CD4-positive, alpha-beta T cell (primary cell): ENCODE measurements at places on chromosomes 2 and 18. TPM values are rescaled to one million over a fixed set of nuclear protein-coding genes. Genes with fewer than 3 reads are reported as not detected.

DNA sequence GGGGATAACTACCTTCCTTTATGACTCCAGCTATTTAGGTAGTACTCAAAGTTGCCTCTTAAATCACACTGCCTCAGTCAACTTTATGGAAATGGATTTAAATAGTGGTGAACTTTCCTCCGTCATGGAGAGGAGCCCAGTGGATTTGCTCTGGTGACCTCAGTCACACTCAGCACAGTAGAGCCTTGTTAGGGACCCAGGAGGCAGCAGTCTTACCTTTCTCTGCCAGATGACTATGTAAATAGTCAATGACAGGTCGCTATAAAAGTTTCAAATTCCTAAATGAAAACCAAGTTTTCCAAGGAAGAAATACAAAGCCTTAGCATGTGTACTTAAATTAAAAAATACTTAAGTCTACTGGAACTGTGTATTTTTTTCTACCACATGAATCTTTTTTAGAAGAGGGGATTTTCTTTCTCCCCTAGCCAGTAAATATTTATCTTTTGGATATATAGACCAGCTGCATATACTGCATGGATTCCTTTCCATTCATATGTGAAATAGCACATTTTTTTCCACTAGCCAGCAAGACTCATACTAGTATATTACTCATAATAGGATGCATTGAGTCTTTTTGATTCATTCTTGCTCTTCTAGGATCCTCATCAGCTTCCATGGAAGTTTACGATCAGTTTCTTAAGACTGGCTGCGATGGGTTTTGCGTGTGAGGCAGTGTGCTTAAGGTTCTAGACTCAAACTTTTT, 147.1 kb downstream of the FMNL2 start:
- no peaks in the 10 kb centered on the region for H3K27me3 ChIP-seq
- DNase-seq, result no peak
- no peaks in the 10 kb centered on the region for H3K36me3 ChIP-seq

DNA sequence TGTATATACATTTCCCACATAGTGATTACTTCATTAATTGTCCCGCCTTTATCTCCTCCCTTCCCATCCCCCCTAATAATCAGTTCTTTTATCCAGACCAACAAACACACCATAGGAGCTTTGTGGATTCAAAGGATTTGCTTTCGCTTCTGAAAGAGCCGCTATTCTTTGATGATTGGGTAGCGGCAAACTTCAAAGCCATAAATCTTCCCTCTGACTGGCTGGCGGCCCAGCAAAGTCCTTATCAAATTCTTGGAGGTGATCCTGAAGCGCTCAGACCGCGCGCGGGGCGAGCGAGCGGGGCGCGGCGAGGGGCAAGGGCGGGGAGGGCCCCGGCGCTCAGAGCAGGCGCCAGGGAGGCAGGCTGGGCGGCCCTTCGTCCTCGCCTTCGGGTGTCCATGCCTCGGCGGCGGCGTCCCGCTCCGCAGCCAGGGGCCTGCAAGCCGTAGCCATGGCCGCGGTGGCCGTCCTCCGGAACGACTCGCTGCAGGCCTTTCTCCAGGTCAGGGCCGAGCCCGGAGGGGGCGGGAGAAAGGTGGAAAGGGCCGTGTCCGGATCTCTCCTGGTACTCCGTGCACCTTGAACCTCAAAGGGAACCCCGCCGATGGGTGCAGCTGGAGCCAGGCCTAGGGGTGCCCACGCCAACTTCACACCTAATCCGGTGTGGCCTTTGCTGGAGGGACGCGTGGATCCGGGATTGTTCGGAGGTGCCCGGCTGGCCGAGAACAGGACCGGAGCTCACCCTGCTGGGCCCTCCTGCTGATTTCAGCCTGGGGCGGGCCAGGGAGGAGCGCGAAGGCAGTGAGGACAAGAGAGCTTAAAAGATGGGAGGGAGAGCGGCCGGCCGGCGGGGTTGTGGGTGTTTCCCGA, at the start of gene SP5:
SP5 (plus strand) TSS at position 276 of the 870 bp plus-strand sequence; CDS start at position 452, 176 bp downstream.
- H3K27me3 ChIP-seq, result peaks cover 62% of the 10 kb centered on the region
- no peaks in the 10 kb centered on the region for H3K36me3 ChIP-seq
- no peak for DNase-seq
- H3K4me3 ChIP-seq, result peak within 1 kb of the TSS; percentile 59
- H3K27ac ChIP-seq, result no peak within 1 kb of the TSS
- H3K4me1 ChIP-seq, result peaks cover 65% of the 10 kb centered on the region

DNA sequence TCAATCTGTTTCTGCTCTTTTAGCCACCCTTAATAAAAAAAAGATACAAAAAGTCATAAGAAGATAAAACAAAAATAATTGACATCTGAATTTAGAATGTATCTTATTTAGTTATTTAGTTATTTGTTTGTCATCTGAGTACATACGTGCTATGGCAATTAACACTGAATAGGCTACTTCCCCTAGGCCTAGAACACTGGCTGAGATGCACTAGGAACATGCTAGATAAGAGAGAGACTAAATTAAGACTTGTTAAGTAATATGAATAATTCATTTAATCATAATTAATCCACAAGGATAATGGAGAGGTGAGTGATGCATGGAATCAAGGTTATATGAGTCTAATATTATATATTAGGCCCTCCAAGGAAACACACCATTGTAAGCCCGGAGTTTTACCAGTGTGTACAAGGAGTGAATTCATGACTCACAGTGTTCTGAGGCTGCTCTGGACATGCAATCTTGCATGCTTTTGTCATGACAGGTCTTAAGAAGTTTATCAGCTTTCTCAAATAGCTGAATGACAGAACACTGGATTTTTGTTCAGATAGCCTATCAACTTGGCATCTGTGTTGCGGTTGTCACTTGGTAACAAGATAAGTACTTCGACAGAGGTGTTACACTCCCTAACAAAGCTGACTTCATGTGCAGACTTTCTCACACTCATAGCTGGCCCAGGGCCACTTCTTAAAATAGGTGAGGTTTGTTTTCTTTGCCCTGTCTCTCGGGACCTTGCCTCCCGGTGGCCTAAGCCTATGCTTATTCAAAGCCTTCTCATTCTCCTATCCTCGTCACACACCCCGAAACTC, 5.0 kb upstream of the SERPINB2 start:
- H3K27ac ChIP-seq, result no peak overlapping the region
- H3K27me3 ChIP-seq, result peaks cover 5% of the 10 kb centered on the region
- DNase-seq, result no peak
- H3K36me3 ChIP-seq, result no peaks in the 10 kb centered on the region

- H3K4me3 ChIP-seq, result no peak overlapping the region
- no peaks in the 10 kb centered on the region for H3K27me3 ChIP-seq
- no peaks in the 10 kb centered on the region for H3K4me1 ChIP-seq
- DNase-seq, result no peak
Measured at GRCh38 chr2:11270891-11271290, 73.5 kb downstream of the ROCK2 start.

GRCh38 chr2:233124421-233125080, 64.4 kb downstream of the INPP5D start:
- H3K4me3 ChIP-seq, result no peak overlapping the region
- H3K4me1 ChIP-seq, result peaks cover 10% of the 10 kb centered on the region
- no peak overlapping the region for H3K27ac ChIP-seq
- DNase-seq, result no peak
- H3K27me3 ChIP-seq, result no peaks in the 10 kb centered on the region

GRCh38 chr2:164457271-164457670, 164.0 kb downstream of the GRB14 start:
- no peak for DNase-seq
- H3K36me3 ChIP-seq, result no peaks in the 10 kb centered on the region
- no peak overlapping the region for H3K4me3 ChIP-seq
- H3K27me3 ChIP-seq, result no peaks in the 10 kb centered on the region
- no peaks in the 10 kb centered on the region for H3K4me1 ChIP-seq
- no peak overlapping the region for H3K27ac ChIP-seq

DNA sequence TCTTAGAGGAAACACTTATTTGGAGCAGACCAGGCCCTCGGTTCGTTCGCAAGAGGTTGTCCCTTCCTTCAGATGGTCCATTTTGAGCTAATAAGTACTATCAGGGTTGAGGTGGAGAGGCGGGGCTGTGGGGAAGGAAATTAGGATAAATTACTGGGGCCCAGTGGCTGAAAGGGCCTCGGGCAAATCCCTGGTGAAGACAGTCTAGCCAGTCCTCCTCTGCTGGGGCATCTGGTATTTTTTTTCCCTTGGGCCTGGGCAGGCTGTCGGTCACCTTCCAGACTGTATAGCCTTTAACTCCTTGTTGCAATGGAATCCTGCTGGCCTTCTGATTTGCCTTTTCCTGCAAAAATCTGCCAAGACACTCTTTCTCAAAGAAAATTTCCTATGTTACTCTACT, 1.7 kb upstream of the MYO3B start:
- no peaks in the 10 kb centered on the region for H3K4me1 ChIP-seq
- no peak overlapping the region for H3K27ac ChIP-seq
- H3K36me3 ChIP-seq, result no peaks in the 10 kb centered on the region
- H3K4me3 ChIP-seq, result no peak overlapping the region
- H3K27me3 ChIP-seq, result no peaks in the 10 kb centered on the region
- no peak for DNase-seq

DNA sequence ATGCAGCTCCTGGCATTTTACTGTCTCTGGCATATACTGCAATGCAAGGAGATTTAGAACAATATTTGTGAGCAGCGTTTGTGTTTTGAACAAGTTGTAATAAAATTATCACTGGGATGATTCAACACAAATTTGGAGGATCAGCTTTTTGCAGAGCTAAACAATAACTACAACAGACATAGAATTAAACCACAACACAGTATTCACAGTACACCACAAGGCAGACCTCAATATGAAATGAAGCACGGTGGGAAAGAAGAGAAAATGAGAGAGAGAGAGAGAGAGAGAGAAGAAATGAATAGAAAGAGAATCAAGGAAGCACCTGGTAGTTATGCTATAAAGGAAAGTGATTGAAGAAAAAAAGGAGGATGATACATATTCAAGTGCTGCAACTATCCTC, 39.4 kb downstream of the HOXD1 start:
- no peak overlapping the region for H3K27ac ChIP-seq
- no peaks in the 10 kb centered on the region for H3K36me3 ChIP-seq
- no peaks in the 10 kb centered on the region for H3K4me1 ChIP-seq
- peaks cover 20% of the 10 kb centered on the region for H3K27me3 ChIP-seq

- H3K4me1 ChIP-seq, result peaks cover 56% of the 10 kb centered on the region
- H3K27me3 ChIP-seq, result no peaks in the 10 kb centered on the region
- H3K4me3 ChIP-seq, result peak overlapping the region; percentile 5
Measured at GRCh38 chr2:136057023-136057801, 60.7 kb downstream of the CXCR4 start.

DNA sequence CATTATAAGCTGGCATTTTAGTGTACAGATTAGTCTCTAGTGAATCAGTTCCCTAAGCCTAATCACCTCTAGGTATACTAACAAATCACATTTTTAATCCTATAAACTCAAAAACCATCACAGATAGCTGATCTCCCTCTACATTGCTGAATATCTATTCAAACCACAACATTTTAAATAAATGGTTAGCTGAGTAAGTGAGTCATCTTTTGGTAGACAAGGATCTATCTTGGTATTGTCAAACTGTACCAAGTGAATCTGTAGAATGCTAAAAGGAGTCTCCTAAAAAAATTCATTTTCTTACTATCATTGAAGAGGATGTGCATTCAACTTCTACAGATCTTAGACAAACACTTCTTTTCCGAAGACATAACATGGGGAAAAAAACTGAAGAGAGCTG, 40.7 kb downstream of the INO80D start:
- H3K27ac ChIP-seq, result no peak overlapping the region
- DNase-seq, result no peak
- H3K4me3 ChIP-seq, result no peak overlapping the region
- H3K27me3 ChIP-seq, result no peaks in the 10 kb centered on the region
- H3K36me3 ChIP-seq, result peaks cover 58% of the 10 kb centered on the region

GRCh38 chr2:174012347-174013314, 47.5 kb upstream of the SP3 start:
- H3K36me3 ChIP-seq, result no peaks in the 10 kb centered on the region
- peak overlapping the region; percentile 55 for H3K4me3 ChIP-seq
- no peak overlapping the region for H3K27ac ChIP-seq
- peak; percentile 42 for DNase-seq
- H3K27me3 ChIP-seq, result peaks cover 4% of the 10 kb centered on the region

DNA sequence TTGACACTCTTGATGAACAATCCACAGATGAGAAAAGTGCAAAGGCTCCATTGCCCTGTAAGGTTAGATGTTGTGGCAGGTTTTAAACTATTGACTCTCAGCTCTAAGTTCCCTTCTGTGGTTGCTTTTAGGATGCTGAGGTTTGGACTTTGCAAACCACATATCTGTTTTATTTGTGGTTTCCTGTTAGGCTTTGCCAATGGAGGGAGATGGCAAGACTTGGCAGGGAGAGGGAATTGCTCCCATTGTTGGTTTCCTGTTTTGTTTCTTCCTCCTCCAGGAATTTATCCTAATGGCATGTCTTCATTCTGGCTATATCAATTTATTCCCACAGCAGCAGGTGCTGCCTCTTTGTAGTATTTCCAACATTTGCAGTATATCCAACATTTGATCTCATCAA, 772.3 kb downstream of the LRRTM4 start:
- no peak overlapping the region for H3K4me3 ChIP-seq
- no peak for DNase-seq
- no peaks in the 10 kb centered on the region for H3K27me3 ChIP-seq
- H3K4me1 ChIP-seq, result no peaks in the 10 kb centered on the region

- H3K27ac ChIP-seq, result no peak overlapping the region
- H3K4me3 ChIP-seq, result no peak overlapping the region
- peaks cover 9% of the 10 kb centered on the region for H3K4me1 ChIP-seq
- no peaks in the 10 kb centered on the region for H3K36me3 ChIP-seq
Measured at GRCh38 chr18:14174706-14175085, 42.5 kb upstream of the ZNF519 start.

DNA sequence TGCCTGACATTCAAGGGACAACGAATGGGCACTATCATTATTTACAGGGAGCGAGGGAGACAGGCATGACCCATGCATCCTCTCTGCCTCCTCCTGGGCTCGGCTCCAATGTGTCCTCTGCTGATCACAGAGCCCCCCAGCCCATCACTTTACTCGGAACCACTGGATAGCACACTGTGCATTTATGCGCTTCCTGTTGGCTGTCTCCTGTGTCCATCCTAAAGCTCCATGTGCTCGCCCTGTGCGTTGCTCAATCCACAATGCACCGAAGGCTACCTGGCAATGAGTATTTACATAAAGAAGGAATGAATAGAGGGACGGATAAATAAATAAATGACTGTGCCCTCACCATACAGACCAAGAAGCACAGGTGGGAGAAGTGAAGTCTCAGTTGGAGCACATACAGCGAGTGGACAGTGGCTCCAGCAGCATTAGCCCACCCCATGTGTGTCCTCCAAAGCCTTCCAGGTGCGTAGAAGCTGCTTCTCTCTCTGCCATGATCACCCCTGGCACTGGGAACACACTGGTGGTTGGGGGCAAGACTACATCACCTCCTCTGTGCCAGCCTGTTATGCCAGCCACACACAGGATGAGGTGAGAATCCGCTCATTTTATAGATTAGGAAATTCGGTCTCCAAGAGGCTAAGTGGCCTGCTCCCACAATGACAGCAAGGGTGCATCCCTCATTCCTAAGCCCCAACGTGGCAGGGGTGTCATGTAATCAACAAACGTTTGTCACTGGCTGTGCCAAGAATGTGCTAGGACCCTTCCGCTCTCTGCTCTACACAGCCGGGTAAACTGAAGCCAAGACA, 2.3 kb upstream of the GDF7 start:
- no peak overlapping the region for H3K27ac ChIP-seq
- H3K36me3 ChIP-seq, result no peaks in the 10 kb centered on the region
- peaks cover 37% of the 10 kb centered on the region for H3K4me1 ChIP-seq
- no peak for DNase-seq
- no peak overlapping the region for H3K4me3 ChIP-seq

ASB18 gene
- not detected for total RNA-seq

APCDD1 gene
- not detected for total RNA-seq

CXCR2 gene
- not detected for total RNA-seq

ASIC4 gene
- total RNA-seq, result 0.17 TPM

LRPPRC gene
- total RNA-seq, result 55.2 TPM

SH3BP4 gene
- total RNA-seq, result 0.52 TPM
